ENCODE measurements at places on chromosomes 11 and 22. TPM values are rescaled to one million over a fixed set of nuclear protein-coding genes. Genes with fewer than 3 reads are reported as not detected.

Gene RPS3
- 6,110 TPM for total RNA-seq

Gene SLC25A45
- total RNA-seq = 3.3 TPM

Gene RIMBP3C
- not detected for total RNA-seq

Gene PIH1D2
- 2.6 TPM for total RNA-seq

DNA sequence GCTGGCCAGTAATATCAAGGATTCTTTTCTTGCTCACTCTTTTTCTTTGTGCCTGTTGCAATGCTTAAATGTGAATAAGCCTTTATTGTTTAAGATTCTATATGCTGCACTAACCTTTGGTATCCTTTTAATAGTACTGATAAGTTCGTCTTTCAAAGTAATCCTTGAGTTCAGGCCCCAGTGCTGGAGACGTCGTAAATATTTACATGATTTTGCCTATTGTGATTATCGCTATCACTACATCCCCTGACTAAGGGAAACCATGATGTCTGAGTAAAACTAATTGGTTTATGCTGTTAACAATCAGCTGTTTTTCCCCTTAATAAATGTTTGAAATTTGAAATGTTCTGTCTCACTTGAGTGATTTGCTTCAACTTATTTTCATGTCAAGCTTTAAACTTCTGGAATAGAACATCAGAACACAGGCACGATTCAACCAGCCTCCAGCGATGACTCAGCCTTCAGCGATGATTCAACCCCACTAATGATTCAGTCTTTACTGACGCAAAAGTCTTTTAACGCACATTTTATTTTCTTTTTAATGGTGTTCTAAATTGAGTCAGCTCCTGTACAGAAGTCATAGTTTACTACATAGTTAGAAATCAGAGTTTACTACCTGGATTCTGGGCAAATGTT is 3.9 kb downstream of the HTATIP2 start:
- peak; percentile 47 for DNase-seq

DNA sequence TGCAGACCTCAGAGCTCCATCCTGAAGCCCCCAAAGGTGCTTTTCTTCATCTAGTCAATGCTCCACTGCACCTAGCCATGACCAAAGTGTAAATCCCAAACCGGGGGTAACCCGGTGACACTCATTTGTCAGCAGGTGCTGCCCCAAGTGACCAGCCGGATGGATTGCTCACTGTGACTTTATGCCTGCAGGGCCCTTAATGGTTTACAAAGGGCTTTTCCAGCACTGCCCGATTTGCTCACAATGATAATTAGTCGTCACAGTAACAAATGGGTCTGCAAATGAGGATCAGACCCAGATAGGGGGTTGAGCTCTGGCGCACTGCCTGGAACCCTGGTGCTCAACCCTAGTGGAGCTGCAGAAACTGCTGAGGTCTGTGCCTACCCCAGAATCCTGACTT is 45.7 kb upstream of the CD5 start:
- no peak for DNase-seq

- DNase-seq = no peak
Observed at GRCh38 chr11:23473782-23474181, 613.5 kb upstream of the CCDC179 start.

- no peak for DNase-seq
Observed at GRCh38 chr22:17266251-17266971, 47.2 kb upstream of the ADA2 start.

DNA sequence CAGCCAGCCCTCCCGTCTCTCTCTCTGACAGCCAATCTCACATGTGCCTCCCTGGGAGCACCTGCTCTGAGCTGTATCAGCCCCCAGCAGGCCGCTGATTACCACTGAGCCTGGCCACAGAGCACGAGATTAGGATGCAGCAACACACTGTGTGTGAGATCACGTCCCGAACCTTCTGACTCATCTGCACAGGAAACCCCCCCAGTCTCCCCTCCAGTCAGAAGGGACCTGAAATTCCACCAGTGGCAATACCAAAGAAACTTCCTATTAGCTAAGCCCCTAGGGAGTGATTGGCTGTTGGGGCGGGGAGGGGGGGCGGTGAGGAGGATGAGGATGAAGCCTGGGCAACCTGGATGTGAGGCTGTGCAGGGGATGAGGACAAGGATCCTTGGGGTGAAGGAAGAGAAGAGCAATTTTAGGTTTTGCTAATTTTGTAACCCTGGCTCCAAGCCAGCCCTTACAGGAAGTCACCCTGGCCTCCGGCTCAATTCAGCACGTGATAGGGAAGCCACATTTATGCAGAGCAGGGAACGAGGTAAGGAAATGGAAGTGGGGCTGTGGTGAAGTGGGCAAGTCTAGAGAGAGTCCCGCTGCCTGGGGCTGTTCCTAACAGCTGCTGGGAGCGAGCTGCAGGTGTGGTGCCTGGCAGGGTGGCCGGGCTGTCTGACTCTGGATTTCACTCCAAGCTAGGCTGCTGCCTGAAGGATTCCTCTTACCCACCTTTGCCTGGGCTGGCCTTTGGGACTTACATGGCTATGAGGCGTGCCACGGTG is 1.9 kb downstream of the SLC43A3 start:
- DNase-seq = peak; percentile 60

GRCh38 chr11:11856638-11857037 is 14.9 kb downstream of the USP47 start:
- DNase-seq = no peak

GRCh38 chr11:19751055-19751454 is 38.4 kb downstream of the NAV2 start:
- DNase-seq = no peak

GRCh38 chr22:42319386-42319785 is 48.9 kb upstream of the TCF20 start:
- DNase-seq = no peak

GRCh38 chr22:50583294-50583861 is 729 bp upstream of the CHKB start:
- no peak for DNase-seq

All from ovary (tissue), 10 donors.